Left ventricle myocardium inferior (tissue), 1 donor: ENCODE measurements at places on chromosomes 5 and 9. TPM values are rescaled to one million over a fixed set of nuclear protein-coding genes. Genes with fewer than 3 reads are reported as not detected.

SERINC5 gene
- 12.2 TPM for total RNA-seq

GIN1 gene
- total RNA-seq, result 14.1 TPM

TAF1L gene
- not detected for total RNA-seq

GRCh38 chr5:44389090-44389822, at the start of gene FGF10:
Gene FGF10 (minus strand): TSS chr5:44389420. CDS start chr5:44388682, 738 bp downstream.
- peak; percentile 29 for DNase-seq

- no peak for DNase-seq
Observed at GRCh38 chr9:35685506-35685905, 4.2 kb downstream of the TPM2 start.
